ENCODE measurements at places on chromosomes 2 and 18. TPM values are rescaled to one million over a fixed set of nuclear protein-coding genes. Genes with fewer than 3 reads are reported as not detected.

Gene PLEKHH2
- 0.19 TPM for total RNA-seq

DNA sequence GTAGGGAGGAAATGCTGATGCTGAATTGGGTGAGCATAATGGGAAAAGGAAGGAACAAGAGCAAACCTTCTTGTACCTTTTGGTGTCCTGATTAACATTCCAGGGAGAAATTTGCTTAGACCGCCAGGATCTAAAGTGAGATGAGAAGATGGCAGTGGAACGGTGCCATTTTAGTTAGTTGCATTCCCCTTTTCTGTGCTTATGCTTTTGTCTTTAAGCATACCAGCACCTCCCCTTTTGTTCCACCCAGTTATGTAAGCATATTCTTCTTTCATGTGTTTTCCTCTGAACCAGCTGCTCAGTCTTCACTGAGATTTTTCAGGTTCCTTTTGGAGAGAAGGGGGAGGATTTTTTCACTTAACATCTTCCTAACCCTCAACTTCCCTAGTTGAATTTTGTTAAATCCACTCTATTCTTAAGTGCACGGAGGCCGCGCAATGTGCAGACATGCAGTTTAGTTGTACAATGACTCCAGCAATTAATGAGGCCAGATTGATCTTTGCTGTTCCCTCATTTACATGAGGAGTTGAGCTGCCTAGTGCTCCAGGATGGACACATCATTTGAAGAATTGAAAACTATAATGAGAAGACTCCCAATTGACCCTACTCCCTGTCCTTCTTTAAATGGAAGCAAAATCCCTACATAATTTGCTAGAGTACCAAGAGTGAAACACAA, 73.9 kb downstream of the MAP4K4 start:
- no peak for DNase-seq

- DNase-seq, result no peak
These were observed 61.8 kb downstream of the COMMD1 start for GRCh38 chr2:61967262-61967661.

DNA sequence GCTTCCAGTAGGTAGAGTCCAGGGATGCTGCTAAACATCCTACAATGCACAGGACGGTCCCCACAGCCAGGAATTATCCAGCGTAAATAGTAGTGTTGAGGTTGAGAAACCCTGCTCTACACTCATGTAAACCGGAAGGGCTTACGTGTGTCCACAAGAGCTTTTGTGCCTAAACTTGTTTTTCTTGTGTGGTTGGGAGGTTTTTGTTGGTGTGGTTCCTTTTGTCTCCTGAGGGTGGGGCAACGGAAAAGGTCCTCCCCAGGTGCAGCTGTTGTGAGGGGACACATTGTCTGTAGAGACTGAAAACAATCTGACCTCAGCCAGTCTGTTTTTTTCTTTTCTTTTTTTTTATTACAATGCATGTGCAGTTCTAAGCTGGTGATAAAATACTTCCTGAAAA, 72.7 kb upstream of the MGAT5 start:
- peak; percentile 78 for DNase-seq

Gene GALR1
- total RNA-seq, result not detected

- no peak for DNase-seq
These were observed 32.6 kb upstream of the ANXA4 start for GRCh38 chr2:69709290-69709689.

GRCh38 chr2:23050388-23050787, 334.6 kb upstream of the KLHL29 start:
- DNase-seq, result no peak

DNA sequence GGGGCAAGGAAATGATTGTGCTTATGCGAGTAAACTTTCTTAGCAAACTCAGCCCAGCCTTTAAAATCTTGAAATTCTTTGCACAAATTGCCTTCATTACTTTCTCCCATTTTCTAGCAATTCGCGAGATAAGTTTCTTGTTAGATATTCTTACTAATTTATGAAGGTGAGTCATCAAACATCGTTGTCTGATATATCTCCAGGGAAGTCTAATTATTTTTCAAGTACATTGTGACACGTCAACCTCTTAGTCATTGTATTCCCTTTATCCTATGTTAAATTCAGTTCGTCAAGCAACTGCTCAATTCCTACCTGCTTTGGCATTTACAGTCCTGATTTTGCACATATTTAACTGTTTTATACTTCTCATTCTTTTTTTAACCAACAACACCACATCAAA, 854.5 kb upstream of the CRIM1 start:
- DNase-seq, result no peak

DNA sequence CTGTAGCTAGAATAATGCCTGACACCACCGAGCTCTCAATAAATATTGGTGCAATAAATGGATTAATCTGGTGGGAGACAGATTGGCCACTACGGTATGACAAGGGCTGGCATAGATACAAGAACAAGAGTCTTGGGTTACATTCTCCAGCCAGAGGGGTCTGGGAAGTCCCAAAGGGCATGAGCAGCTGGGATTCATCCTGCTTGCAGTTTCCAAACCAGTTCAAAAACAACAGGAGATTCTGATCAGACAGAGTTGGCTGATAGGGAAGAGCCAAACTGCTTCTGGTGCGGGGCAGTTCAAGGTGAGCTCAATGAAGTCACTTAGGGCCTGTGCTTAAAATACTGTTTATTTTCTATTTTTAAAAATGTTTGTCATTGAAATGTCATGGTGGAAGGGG, 266.9 kb downstream of the TNS1 start:
- no peak for DNase-seq

DNA sequence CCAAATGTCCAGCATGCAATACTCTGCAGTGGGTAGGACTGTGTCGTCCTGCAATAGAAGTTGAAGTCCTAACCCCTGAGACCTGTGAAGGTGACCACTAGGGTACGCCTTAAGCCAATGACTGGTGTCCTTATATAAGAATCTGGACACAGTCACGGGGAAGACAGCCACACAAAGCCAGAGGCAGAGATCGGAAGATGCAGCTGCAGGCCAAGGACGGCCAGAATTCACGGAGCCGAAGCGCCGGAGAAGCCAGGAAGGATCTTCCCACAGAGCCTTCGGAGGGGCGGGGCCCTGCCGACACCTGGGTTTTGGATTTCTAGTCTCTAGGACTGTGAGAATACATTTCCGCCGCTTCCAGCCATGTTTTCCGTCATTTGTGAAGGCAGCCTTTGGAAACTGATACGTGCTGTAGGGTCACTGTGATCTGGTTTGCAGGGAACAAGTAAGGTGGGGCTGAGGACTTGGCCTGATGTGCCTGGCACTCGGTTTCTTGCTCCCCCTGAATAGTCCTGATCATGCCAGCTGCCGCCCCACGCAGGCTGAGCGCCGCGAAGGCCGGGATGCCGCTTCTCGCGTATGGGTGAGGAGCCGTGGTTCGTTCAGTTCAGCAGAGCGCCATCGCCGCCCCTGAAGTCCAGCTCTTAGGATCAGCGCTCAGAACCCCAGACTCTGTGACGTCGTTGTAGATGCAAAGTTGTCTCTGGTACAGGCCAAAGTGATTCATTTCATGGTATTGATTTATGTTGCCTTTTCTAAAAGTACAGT, 38.7 kb downstream of the PTGR3 start:
- no peak for DNase-seq

Gene GAL3ST2
- not detected for total RNA-seq

DNA sequence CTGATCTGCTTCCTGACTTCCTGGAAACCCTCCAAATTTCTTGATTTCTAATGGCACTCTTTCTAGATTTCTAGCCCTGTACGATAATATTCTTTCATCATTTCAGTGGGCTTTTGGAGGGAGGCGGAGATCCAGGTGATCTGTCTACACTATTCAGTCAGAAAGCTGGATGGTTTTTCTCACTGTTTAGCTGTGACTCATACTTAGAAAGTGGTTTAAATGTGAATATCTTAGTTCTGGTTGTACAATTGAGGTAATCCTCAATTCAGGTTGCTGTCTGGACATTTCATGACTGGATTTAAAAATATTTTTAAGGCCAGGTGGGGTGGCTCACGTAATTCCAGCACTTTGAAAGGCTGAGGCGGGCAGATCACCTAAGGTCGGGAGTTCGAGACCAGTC, 20.8 kb downstream of the SEH1L start:
- no peak for DNase-seq

- DNase-seq, result no peak
These were observed 12.5 kb upstream of the HOXD1 start for GRCh38 chr2:176175709-176176607.

GRCh38 chr2:171574149-171574795, 52.0 kb downstream of the CYBRD1 start:
- peak; percentile 80 for DNase-seq

Gene EVA1A
- not detected for total RNA-seq

Gene PCGF1
- 22.9 TPM for total RNA-seq

Gene DAW1
- total RNA-seq, result not detected
